Activated CD8-positive, alpha-beta memory T cell treated with anti-CD3 and anti-CD28 coated beads, Interleukin-2, amount 10 ng/mL, durations not matched to agents 7 days and 5 days (primary cell): ENCODE measurements at places on chromosomes 13 and 19. TPM values are rescaled to one million over a fixed set of nuclear protein-coding genes. Genes with fewer than 3 reads are reported as not detected.
A peak's percentile ranks its signal among the peaks of the same experiment; 100 is the strongest.

SULT2B1 gene
- total RNA-seq = not detected

GRCh38 chr13:109657395-109657794 lies 129.0 kb downstream of the IRS2 start:
- no peak for DNase-seq
- H3K27ac ChIP-seq = no peak overlapping the region
- no peaks in the 10 kb centered on the region for H3K36me3 ChIP-seq
- no peaks in the 10 kb centered on the region for H3K4me1 ChIP-seq
- no peaks in the 10 kb centered on the region for H3K27me3 ChIP-seq

TMEM150B gene
- total RNA-seq = 1.2 TPM

NXNL1 gene
- total RNA-seq = not detected

FARP1 gene
- 0.87 TPM for total RNA-seq

- no peaks in the 10 kb centered on the region for H3K4me1 ChIP-seq
- H3K4me3 ChIP-seq = no peak overlapping the region
- no peak for DNase-seq
Observed at GRCh38 chr13:75787249-75787928, 151.3 kb downstream of the LMO7 start.

- H3K4me3 ChIP-seq = peak overlapping the region; percentile 91
- DNase-seq = peak; percentile 97
Observed at GRCh38 chr19:18290302-18291018, 9.0 kb upstream of the JUND start.

- H3K27me3 ChIP-seq = no peaks in the 10 kb centered on the region
- peaks cover 4% of the 10 kb centered on the region for H3K36me3 ChIP-seq
- no peak overlapping the region for H3K4me3 ChIP-seq
- H3K4me1 ChIP-seq = peaks cover 3% of the 10 kb centered on the region
- H3K27ac ChIP-seq = no peak overlapping the region
- DNase-seq = peak; percentile 75
Observed at GRCh38 chr13:20495087-20496023, 30.3 kb downstream of the CRYL1 start.

DNA sequence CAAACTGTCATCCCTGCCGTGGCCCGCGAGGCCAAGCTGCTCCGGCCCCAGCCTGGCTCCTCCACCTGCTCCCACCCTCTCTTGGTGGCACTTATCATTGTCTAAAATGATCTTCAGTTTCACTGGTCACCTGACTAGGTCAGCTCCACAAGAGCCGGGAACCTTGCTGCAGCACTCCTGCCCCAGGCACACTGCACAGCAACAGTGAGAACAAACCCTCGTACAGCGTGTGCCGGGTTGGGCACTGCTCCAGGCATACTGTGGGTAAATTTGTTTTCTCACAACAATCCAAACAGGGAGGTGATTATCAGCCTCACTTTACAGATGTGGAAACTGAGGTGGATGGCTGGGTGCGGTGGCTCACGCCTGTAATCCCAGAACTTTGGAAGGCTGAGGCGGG lies 8.9 kb downstream of the DEDD2 start:
- H3K36me3 ChIP-seq = peaks cover 56% of the 10 kb centered on the region
- no peak overlapping the region for H3K4me3 ChIP-seq
- no peak for DNase-seq
- no peaks in the 10 kb centered on the region for H3K27me3 ChIP-seq

ZNF878 gene
- 0.67 TPM for total RNA-seq

DACT3 gene
- 0.12 TPM for total RNA-seq

DNA sequence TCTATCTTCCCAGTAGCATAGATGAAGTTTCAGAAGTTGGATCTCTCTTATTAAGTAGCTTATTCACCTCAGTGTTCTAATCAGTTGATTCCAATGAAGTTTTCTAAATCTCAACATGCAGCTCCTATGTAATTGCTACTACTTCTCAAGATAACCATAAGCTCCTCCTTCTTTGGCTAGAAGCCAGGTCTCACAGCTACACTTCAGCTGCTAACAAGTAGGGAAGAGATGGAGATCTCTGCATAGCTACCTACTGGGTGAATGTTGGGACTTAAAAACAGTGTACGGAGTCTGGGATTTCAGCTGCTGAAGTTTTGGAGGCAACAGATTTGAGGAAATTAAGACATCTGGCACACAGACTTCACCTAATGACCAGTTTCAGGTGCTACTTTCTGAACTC lies 661.0 kb downstream of the SLITRK1 start:
- no peak overlapping the region for H3K27ac ChIP-seq
- no peak for DNase-seq
- no peaks in the 10 kb centered on the region for H3K36me3 ChIP-seq
- H3K4me3 ChIP-seq = no peak overlapping the region

ADGRE3 gene
- not detected for total RNA-seq
